ENCODE measurements at places on chromosomes 16 and 17.

DNA sequence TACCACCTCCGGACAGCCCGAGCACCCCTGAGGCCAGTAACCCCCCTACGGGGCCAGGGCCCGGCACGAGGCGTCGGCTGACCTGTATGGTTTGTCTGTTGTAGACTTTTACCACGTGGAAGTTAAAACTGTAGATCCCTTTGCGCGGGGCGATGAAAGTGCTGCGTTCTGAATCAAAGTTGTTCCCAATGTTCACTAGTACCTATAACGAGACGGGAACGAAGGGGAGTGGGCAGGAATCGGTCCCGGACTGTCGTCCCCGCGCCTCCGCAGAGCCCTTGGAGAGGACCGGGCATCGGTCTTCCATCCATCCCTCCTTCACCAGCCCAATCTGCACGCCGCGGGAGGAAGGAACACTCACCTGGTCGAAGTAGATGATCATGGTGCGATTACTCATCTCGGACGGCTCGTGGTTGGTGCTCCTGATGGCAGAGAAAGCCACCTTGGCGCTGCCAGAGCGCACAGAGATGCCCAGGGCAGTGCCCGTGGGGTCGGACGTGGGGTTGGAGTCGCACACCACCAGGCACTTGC lies 732 bp downstream of the CBLN1 start:
- no peak for DNase-seq

DNA sequence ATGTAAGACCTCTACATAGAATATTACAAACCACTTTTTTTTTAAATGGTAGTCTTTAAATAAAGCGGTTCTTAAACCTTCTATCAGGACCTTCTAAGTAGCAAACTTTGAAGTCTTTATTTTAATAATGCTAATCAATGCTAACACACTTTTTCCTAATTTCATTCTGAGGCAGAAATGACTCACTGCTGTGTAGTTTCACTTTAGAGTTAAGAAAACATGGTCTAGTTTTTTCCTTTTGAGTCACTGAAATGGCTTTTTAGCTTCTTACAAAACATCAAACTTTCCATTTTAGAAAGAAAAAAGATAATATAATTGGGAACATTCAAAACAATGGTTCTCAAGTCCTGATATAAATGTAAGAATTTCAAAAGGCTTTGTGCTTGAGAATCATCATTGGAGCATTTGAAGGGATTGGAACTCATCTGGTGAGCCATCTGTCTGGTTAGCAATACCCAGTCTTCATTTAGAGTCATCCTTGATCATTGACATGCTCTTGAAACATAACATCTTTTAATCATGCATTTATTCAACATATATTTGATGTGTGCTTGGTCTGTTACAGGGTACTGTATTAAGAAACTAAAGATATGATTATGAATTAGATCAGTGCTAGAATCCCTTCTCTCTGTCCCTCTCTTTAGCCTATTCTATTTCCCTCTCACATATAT lies 258.3 kb upstream of the MON1B start:
- DNase-seq, result no peak

DNA sequence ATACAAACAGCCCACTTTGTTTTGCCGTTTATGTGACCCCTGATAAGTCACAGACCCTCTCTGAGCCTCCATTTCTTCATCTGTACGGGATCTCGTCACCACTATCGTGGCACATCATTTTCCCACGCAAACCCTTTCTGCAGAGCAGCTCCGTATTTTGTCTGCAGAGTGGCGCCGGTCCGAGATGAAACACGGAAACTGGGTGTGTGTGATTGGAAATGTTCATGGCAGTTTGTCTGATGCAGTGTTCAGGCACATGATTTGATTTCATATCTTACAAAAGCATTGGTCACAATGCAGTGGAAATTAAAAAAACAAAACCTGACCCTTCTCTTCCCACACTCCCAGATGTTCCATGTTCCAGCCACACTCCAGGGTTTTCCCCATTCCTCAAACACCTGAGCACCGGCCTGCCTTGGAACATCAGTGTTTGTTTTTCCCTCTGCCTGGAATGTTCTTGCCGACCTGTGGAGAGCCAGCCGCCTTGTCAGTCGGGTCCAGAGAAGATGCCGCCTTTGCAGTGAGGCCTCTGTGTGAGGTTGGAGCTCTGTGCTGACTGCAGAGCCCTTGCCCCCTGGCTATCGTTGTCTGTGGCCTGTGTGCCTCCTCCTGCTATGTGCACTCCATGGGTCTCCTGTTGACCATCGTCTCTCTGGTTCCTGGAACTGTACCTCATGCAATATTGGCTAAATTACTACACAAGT lies 39.2 kb downstream of the NT5M start:
- no peak for DNase-seq

- DNase-seq, result peak; percentile 72
Measured at GRCh38 chr17:80892019-80892855, 99.4 kb upstream of the CHMP6 start.

DNA sequence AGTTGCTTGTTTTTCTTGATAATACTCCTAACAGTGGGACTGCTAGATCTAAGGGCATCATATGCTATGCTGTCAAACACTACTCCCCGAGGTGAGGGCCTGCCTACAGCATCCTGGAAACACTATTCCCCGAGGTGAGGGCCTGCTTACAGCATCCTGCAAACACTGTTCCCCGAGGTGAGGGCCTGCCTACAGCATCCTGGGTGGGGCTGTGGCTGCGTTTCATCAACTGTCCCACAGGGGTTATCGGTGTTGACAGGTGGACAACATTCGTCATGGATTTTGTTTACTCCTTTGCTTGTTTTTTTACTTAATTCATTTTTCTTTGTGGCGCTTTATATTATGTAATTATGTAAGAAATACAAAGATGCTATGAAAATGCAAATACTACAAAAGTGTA lies 22.5 kb downstream of the NPRL3 start:
- DNase-seq, result no peak

DNA sequence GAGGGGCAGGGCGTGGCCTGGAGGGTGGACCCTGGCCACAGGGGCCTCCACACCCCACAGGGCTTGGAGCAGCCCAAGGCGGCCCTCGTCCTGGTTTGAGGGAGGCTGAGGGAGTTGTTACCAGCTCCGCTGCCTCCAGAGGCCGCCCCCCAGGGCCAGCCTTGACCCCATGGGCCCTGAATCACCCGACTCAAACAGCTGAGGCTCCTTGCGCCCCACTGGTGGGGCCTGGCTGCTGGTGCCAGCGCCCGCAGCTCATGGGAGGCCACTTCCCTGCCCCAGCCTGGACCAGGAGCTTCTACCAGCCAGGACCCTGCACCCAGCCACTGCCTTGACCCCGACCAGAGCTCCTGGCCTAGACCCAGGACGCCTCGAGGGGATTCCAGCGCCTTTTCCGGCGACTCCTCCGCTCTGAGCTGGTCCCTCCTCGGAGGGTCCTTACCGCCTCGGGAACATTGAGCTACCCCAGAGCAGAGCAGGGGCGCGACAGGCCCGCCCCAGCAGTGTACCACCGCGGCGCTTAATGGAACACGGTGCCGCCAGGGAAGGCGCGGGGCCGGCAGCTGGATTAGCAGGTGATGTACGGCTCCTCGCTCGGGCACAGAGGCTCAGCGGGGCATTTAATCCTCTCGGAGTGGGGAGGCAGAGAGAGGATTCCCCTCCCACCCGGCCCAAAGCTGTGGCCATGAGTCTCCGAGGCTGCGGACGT lies 37.2 kb downstream of the GSE1 start:
- no peak for DNase-seq

DNA sequence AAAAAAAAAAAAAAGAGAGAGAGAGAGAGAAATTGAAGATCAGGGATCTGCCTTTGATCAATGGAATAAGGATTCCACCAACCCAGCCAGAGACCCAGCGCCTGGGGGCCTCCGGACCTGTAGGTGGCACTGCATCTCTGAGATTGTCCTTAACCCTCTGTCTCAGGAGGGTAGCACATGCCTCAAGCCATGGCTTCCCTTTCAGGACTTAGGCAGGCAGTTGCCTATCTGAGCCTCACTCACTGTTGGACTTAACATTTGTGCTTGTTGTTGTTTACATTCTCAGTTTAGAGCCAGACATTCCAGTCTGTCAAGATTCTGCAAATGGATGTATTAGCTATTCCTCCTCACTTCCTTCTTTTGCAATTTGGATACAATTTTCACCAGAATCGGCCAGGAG lies 5.1 kb upstream of the SCNN1B start:
- no peak for DNase-seq

DNA sequence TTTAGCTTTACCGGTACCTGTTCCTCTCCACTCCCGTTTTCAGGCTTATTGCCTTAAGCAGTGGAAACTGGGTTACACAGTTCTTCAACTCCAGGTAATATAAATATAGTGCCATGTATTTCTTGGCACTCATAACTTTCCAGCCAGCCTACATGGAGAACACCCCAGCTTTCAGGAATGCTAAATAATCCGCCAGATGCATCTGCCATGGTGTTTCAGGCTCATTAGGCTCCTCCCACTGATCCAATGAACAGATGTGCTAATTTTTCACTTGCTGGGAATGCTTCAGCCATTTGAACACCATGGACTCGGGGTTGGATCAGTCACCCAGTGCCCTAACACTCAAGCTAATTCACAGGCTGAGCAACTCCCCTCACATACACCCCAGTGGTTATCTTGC lies 4.6 kb downstream of the ANKFN1 start:
- no peak for DNase-seq

GRCh38 chr16:60318486-60318885 lies 1584.4 kb upstream of the GOT2 start:
- no peak for DNase-seq

DNA sequence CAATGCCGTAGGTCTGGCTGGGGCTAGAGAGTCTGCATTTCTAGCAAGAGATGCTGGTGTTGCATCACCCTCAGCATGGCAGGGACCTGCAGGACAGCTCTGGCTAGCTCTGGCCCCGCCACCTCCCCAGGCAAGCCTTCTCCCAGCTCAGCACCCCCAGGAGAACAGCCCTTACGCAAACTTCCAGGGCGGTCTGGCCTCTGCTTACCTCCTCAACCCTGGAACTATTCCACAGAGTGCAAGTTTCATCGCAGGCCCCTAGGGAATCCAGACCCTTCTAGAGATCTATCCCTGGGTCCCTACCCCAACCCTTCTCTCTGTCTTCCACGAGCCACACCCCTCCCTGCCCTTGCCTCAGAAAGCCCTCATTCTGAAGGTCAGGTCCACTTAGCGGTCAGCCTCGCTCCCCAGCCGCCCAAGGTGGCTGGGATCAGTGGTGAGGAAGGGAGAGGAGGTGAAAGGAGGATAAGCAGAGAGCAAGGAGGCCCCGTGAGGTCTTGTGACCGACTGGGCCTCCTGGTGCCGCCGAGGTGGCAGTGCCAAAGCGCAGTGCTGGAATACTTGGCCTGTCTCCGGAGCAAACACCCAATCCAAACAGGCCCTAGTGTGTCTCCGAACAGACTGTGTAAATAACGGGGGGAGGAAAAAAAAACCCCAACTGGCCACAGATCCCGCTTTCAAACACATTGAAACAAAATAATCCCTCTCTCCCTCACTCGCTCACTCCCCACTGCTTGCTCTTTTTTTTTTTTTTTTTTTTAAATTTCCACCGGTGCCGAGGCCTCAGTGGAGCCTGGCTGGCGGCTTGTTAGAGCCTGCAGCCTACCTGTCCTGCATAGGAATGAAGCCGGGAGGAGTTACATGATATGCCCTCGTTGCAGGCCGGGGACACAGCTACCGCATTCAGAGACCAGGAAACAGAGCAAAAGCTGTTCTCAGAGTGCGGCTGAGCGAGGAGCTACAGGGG lies 380.9 kb downstream of the SOX9 start:
- DNase-seq, result no peak

DNA sequence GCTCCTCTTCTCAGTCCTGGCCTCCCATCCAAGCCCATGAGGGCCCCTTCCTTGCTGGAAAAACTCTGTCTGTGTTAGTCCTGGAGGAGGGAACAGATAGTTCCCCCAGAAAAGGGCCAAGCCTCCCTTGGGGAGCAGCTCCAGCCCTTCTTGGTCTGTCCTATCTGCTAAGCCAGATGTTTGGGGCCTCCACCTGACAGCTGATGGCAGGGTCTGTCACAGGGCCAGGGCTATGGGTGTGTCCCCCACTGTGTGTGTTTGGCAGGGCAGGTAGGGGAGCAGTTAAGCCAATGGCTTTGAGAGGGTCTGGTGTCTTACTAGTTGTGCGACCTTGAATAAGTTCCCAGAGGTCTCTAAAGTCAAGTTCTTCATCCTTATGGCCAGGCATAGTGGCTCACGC lies 13.6 kb upstream of the SLC4A1 start:
- no peak for DNase-seq

DNA sequence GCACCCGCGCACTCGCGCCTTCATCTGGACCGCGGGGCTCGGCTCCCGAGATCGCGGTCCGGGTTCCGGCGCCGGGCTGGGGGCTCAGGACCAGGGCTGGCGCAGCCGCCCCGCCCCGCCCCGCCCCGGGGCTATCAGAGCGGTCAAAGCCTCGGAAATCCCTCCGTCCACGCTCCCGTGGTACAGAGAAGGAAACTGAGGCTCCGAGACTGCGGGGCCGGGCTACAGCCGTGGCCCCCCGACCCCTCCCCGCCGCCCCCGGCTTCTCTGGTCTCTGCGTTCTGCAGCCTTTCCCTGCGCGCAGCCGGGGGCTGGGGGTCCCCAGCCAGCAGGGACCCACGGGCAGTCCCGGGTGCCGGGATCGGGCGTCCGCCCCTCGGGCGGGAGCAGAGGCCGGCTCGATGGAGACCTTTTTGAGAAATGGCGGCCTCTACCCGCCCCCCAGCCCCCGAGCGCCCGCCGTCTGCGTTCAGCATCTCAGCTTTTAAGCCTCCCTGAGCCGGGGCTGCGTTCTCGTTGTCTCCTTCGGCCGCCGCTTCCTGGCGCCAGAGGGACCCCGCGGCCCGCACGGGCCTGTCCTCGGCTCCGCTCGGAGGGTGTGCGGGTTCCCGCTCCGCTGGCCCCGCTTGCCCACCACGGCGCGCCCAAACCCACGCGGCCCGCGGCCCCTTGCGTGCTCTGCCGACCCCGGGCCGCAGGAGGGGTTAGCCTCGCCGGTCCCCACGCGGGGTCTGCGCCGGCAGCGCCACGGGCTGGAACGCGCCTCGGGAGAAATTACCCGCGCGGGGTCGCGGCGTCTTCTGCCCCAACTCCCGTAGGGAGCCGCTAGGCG lies 1.5 kb upstream of the NPTX1 start:
- no peak for DNase-seq

- peak; percentile 51 for DNase-seq
Measured at GRCh38 chr16:80804056-80804525, 307 bp downstream of the CDYL2 start.

DNA sequence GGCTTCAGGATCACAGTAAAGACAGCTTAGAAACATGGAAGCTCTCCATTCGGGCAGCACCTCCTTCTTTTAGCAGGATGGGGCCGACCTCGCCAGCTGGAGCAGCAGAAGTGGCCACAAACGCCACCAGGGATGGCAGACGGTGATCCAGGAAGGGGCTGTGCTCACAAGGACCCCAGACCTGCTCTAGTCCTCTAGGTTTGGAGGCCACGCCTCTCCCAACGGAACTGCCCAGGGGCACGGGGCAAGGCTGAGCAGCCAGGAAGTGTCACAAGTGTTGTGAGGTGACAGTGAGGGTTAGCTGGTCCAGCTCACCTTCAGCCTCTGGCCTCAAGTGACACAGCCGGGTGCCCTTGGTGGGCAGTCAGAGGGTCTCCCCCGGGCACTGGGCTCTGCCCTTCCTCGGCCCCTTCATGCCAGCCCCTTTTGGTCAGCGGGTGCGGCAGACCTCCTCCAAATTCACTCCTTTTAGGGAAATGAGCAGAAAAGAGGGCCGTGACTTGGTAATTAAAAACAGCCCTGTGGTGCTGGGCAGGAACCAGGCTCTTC lies 20.4 kb downstream of the CEP295NL start:
- no peak for DNase-seq

GRCh38 chr16:67506468-67506867 lies 22.2 kb upstream of the RIPOR1 start:
- DNase-seq, result no peak

- DNase-seq, result no peak
Measured at GRCh38 chr16:67530013-67530939, 1.6 kb downstream of the RIPOR1 start.
